ENCODE measurements at places on chromosomes 7 and 10.

DNA sequence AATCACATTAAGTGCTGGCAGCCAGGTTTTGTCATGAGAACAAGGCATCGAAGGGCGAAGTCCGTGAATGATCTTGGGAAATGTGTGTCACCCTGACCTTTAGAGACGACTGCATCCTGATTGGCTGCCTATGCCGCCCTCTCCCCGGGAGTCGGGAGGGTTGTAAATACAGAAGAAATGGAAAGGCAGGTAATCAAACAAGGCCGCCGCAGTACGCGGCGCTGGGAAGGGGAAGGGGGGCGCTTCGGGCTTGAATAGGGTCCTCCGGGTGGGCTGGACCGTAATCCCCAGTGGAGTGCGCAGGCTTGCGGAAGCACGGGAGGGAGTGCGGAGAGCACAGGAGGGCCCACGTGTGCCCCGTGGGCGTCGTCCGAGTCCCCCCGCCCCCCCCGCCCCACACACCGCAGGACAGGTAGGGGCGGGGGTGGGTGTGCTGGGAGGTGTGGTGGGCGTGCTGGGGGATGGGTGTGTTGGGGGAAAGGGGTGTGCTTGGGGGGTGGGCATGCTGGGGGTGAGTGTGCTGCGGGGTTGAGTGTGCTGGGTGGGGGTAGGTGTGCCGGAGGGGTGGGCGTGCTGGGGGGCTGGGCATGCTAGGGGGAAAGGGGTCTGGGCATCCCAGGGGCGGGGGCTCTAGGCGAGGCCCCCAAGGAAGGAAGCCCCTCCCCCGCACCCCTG lies 169.4 kb downstream of the ARHGAP12 start:
- DNase-seq, result no peak

DNA sequence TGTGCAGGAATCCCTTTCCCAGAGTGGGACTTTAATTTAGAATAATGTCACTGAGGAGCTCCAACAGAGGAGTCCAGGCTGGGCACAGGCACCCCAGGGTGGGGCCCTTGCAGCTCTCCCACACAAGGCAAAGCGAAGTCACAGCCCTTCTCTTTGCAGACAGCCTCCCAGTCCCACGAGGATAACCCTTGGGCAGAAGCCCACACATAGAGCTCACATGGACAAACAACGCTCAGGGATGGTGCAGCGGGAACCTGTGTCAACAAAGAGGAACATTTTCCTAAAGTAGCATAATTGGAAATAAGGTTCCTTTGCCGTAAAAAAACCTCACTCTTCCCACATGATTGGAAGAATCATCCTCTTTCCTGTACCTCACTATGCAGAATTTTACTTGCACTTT lies 29.3 kb upstream of the GGCT start:
- DNase-seq, result no peak

GRCh38 chr10:45198486-45199204 lies 116.8 kb downstream of the OR13A1 start:
- no peak for DNase-seq

GRCh38 chr7:33155811-33156210 lies 26.4 kb downstream of the BBS9 start:
- DNase-seq, result no peak
